ENCODE measurements at places on chromosomes 11 and 22. TPM values are rescaled to one million over a fixed set of nuclear protein-coding genes. Genes with fewer than 3 reads are reported as not detected.
A peak's percentile ranks its signal among the peaks of the same experiment; 100 is the strongest.

DNA sequence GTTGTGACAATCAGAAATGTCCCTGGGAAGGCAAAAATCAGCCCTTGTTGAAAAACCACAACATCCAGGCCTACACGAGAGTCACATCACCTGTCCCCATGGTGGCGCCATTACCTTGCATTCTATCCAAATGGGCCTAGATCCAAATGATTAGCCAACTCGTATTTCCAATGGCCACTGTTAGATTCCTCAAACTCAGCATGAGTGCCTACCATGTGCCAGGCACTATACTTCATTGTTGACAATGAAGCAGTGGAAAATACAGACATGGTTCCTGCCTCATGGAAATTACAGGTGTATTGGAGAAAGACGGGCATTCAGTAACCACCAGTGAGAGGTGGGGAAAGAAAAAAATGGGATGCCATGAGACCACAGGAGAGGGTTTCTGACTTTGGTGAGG, 29.8 kb upstream of the CREB3L1 start:
- DNase-seq = peak; percentile 82
- H3K36me3 ChIP-seq = peaks cover 7% of the 10 kb centered on the region
- no peak overlapping the region for H3K4me3 ChIP-seq
- H3K4me1 ChIP-seq = peaks cover 31% of the 10 kb centered on the region

GRCh38 chr11:45794169-45794568, 10.8 kb upstream of the SLC35C1 start:
- H3K36me3 ChIP-seq = no peaks in the 10 kb centered on the region
- no peak overlapping the region for H3K27ac ChIP-seq
- no peak for DNase-seq
- no peaks in the 10 kb centered on the region for H3K4me1 ChIP-seq
- peaks cover 16% of the 10 kb centered on the region for H3K27me3 ChIP-seq
- H3K4me3 ChIP-seq = no peak overlapping the region

The LGALS12 gene
- total RNA-seq = not detected

The CNTN5 gene
- total RNA-seq = not detected

Data from MCF 10A (cell line).